ENCODE measurements at places on chromosomes 13 and 19. TPM values are rescaled to one million over a fixed set of nuclear protein-coding genes. Genes with fewer than 3 reads are reported as not detected.

Gene KXD1
- total RNA-seq = 163 TPM

Gene ZNF331
- 25.0 TPM for total RNA-seq

Gene ADGRE3
- total RNA-seq = not detected

Gene SHISA7
- total RNA-seq = 0.08 TPM

DNA sequence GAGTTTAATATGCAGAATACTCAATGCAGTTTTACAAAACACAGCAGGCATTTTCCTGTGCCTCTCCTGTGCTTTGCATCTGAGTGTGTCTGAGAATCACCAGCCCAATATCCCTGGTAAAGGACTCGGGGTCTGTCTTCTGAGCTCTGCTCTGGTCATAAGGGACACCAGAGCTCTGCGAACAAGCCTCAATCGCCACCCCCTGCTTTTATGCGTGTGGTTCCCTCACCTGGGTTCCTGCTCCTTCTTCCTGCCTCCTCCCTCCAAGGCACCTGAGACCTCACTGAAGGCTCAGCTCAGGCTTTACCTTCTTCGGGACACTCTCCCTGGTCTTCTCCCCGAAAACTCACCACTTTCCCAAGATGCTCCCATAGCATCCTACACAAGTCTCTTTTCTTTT is 84.5 kb downstream of the EFNB2 start:
- H3K27me3 ChIP-seq = peaks cover 3% of the 10 kb centered on the region
- H3K36me3 ChIP-seq = no peaks in the 10 kb centered on the region
- no peaks in the 10 kb centered on the region for H3K4me1 ChIP-seq
- H3K4me3 ChIP-seq = no peak overlapping the region

GRCh38 chr19:13860679-13861391 is 16.1 kb upstream of the NANOS3 start:
- H3K4me3 ChIP-seq = no peak overlapping the region
- peaks cover 8% of the 10 kb centered on the region for H3K4me1 ChIP-seq
- peaks cover 4% of the 10 kb centered on the region for H3K27me3 ChIP-seq
- DNase-seq = no peak
- no peaks in the 10 kb centered on the region for H3K36me3 ChIP-seq

DNA sequence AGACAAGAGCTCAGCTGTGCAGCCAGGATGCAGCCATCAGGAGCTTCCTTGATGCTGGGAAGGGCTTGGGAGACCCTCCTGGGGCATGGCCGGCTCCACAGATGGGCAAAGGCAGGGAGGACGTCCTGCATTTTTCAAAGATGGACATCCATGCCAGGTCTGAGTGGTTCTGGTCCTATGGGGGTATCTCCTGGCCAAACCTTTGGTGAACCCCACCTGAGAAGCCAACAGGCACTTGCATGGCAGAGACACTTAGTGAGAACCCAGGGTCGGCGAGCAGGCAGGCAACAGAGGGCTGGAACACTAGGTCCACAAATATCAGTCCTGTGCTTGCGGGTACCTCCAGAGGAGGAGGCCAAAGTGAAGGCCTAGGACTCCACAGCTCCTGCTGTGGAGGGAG is 70.0 kb downstream of the KCTD15 start:
- no peak overlapping the region for H3K4me3 ChIP-seq
- no peaks in the 10 kb centered on the region for H3K36me3 ChIP-seq
- H3K27me3 ChIP-seq = no peaks in the 10 kb centered on the region
- no peak overlapping the region for H3K27ac ChIP-seq
- H3K4me1 ChIP-seq = no peaks in the 10 kb centered on the region

GRCh38 chr13:21058361-21058760 is 3.0 kb downstream of the LATS2 start:
- H3K36me3 ChIP-seq = no peaks in the 10 kb centered on the region
- no peak overlapping the region for H3K4me3 ChIP-seq

Data from adrenal gland (tissue), 19 donors.